ENCODE measurements at places on chromosomes 5 and 9.
A peak's percentile ranks its signal among the peaks of the same experiment; 100 is the strongest.

DNA sequence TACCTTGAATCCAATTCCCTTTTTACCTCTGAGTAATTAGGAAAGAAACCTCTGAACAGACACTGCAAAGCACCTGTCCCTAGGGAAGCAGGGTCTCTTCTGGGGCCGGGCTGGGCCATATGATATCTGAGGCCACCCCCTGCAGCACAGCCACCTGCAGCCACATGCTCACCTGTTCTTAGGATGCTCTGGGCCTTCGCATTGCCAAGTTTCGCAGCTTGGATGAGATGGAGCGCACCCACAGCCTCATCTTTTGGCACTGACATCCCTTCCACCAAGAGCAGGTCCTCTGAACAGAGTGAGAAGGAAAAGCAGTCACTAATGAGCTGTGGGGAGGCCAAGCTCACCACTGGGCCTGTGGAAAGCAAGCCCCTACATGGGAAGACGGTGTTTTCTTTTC is 27.3 kb downstream of the CLTA start:
- DNase-seq: no peak

GRCh38 chr9:90642570-90643539 is at the start of gene DIRAS2:
Gene DIRAS2 (minus strand): TSS chr9:90642824. CDS start chr9:90613827, 28,997 bp downstream.
- DNase-seq: no peak

- DNase-seq: no peak
These were observed 78.9 kb upstream of the GABRP start for GRCh38 chr5:170704417-170705192.

DNA sequence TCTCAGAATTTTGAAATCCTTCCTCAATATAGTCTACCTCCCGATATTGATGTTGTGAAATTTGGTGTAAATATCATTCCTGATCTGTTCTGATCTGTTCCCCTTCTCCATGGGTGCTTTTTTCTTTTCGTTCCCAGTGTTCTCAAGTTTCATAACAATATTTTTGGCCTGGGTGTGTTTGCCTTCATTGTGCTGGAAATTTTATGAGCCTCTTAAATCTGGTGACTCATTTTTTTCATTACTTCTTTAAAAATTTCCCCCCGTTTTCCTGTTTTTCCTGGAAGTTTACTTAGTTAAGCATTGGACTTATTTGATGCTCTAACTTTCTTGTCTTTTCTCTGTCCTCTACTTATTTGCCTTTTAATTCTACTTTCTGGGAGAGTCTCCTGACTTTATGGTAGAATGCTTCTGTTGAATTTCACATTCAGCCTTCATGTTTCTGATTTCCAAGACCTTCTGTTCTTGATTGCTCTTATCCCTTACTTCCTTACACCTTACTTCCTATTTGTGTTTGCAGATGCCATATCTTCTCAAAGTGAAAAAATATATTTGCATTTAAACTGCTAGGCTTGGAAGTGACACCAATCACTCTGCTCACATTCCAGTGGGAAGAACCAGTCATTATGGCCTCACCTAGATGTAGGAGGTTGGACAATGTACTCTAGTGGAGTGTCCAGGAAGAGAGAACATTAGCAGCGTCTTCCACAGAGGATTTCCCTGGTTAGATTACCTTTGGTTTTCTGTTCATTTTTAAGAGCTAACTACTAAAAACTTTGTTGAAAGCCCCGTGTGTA is 441.9 kb downstream of the ARHGEF28 start:
- no peak for DNase-seq

DNA sequence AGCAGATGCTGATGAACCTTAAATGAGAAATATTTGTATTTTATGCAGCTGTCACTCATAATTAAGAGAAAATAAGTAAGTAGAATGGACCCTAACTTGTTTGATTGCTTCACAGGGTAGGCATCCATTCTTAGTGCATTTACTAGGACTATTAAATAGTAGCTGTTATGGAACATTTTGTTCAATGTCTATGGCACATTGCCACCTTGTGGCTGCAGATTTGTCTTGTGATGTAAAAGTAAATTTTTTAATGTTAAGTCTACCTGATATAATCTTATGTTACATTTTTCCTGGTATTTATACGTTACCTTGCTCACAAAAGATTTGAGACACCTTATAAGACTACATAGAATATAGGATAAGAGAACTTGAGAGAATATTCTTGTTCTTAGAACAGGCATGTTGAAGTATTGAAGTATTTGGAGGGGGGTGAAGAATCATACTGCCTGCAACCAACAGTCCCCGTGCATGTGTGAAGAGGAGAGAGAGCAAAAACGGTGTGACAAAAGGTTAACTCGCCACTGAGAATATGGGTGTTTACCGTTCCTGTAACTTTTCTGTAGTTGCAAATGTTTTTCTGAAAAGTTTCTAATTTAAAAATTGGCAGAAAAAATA is 161.1 kb downstream of the MAST4 start:
- no peak for DNase-seq

DNA sequence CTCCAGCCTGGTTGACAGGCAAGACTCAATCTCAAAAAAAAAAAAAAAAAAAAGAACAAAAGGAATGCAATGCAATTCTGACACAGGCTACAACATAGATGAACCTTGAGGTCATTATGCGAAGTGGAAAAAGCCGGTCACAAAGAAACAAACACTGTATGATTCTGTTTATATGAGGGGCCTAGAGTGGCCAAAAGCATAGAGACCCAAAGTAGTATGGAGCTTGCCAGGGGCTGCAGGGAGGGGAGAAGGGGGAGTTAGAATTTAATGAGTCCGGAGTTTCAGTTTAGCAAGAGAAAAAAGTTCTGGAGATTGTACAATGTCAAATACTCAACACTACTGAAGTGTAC is 33.2 kb upstream of the ASS1 start:
- no peak for DNase-seq

DNA sequence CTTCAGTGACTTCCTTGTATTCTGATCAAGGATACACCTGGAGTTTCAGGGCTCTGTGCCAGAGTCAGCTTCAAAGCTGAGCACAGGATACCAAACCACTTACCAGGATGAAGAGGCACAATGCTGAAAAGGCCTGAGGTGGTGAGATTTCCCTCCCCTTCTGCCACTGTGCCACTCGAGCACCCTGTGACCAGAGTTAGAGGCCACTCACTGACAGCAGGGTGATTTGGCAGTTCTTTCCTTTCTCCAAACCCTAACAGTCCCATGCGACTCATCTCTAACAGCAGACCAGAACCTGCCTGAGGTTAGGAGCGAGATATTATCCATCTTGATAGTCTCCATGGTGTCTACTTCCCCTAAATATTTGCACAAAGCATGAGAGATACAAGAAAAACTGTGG is 1.8 kb downstream of the PLGRKT start:
- DNase-seq: no peak

GRCh38 chr9:120885958-120886357 is 9.0 kb upstream of the PHF19 start:
- DNase-seq: no peak

- peak; percentile 33 for DNase-seq
These were observed 68.4 kb downstream of the PSD2 start for GRCh38 chr5:139863855-139864558.

DNA sequence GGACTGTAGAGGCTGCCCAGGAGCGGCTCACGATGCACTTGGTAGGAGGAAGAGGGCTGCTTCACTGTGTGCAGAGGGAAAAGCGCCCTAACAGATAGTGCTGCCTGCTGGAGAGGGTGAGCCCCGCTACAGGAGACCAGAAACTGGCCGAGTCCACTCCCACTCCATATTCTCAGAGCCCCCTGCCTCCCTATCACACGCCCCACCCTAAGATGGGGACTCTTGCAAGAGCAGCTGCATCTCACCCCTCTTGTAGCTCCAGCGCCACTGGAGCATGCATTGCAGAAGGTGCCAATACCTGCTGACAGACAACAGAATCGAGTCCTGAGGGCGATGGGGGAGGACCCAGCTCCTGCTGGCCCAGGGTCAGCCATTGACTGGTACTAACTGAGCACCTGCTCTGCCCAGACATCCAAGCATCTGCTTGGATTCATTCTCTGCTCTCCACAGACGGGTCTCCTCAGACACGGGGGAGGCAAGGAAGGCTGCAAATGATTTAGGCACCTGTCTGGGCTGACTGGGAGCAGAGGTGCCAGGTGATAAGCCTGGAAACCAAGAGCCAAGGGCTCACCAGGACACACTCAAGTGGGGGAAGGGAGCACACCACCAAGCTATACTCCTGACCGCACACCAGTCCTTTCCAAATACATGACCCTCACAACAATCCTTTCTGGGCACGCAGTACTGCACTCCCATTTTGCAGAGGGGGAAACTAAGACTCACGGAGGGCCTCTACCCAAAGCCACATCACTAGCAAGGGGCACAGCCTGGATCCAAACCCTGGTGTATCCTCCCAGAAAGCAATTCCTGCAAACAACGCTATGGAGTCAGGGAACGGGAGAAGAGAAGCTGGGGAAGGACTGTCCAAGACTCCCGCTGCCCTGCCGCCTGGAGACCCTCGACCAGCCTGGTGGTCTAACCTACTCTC is 1.6 kb downstream of the BICD2 start:
- DNase-seq: no peak

- DNase-seq: no peak
These were observed 216.9 kb downstream of the DEPDC1B start for GRCh38 chr5:60483050-60483449.

DNA sequence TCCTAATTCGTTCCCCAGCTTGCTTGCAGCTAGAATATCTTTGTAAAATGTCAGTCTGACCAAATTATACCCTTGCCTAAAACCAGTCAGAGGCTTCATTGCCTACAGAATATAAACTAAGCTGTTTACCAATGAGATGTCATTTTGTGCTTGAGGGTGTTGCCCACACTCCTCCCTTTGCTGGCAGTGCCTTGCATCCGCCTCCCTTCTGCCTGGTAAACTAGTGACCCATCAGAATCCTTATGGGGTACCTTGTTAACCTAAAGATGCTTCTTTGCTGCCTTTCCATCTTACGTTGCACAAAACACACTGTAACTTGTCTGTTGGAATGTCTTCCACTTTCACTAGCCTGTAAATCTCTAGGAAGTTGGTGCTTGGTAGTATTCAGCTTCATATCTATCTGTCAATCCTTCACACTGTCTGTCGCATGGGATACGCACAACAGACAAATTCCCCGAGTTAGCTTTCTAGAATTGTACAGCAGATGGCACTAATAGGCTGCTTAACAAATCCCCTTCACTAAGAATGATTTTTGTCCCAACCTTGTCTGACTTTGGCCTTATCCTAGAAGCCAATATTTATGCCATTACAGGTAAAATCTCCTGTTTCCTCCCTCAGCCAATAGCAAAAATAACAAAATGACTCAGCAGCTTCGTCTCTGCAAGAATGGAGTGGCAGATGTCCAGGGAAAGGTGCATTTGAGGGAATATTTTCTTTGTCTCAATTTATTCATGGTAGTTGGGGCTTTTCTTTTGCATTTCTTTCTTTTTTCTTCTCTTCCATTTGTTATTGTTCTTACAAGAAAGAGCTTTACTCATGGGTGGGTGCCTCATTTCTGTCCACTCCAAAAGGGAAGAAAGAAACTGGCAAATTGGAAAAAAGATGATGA is 3.0 kb downstream of the NUDT2 start:
- DNase-seq: no peak

DNA sequence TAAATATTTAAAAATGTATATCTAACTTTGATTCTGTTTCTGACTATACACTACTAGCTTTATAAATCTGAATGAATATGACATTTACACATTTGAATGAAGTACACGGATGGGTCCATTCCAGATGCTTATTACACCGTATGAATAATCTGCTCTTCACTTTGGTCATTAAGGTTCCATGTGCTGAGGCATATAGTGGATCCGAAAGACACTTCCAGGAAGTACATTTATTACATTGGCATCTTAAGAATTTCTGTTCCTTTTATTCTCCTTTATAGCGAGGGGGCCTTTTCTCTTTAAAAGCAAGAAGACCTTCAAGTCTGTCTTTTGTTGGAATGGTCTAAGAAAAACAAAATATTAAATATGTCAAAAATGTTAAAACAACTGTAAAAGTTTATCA is 147.6 kb downstream of the AUH start:
- no peak for DNase-seq

GRCh38 chr5:139383275-139383992 is at the start of gene SLC23A1:
Gene SLC23A1 (minus strand): TSS chr5:139383297. CDS start chr5:139383253, 44 bp downstream.
- DNase-seq: no peak

Measured in activated CD8-positive, alpha-beta memory T cell treated with anti-CD3 and anti-CD28 coated beads for 4 hours (primary cell).